ENCODE measurements at places on chromosomes 6 and 20.

- no peak for DNase-seq
Measured at GRCh38 chr6:106411643-106412200, 51.2 kb downstream of the CRYBG1 start.

GRCh38 chr20:14126856-14127255 lies 131.5 kb downstream of the MACROD2 start:
- DNase-seq, result no peak

DNA sequence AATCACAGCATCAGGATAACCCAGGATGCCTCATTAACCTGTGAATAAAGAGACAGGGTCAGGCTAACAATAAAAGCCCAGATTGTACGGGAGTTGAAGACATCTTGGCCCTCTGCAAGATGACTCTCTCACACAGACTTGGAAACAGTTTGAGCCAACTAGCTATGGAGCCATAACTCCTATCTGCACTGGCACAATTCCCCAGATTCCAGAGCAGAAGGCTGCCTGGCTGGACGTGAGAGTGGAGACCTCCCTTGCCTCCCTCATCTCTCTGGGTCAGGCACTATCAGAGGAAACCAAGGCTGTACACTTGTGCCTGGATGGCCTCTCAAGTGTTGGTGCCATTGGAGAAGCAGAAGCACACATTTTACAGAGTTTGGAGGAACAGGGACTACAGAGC lies 312.6 kb downstream of the THBS2 start:
- DNase-seq, result no peak

GRCh38 chr20:57594092-57594951 lies 25.9 kb downstream of the ZBP1 start:
- peak; percentile 41 for DNase-seq

DNA sequence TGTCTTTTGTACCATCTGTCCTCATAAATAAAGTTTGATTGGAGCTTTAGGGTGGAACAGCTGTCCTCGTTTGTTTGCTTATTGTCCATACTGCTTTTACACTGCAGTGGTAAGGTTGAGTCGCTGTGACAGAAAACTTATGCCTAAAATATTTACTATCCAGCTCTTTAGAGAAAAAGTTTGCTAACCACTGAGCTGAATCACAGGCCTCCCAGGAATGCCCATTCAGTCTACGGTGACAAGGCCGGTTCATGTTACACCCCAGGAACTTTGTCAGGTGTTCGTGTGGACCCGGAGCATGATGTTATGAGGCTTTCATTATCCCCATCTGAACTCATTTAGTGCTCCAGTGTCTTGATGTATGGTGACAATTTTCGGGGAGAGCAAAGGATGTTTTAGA lies 401.1 kb downstream of the SAMD5 start:
- no peak for DNase-seq

GRCh38 chr6:121698617-121699016 lies 263.2 kb downstream of the GJA1 start:
- no peak for DNase-seq

DNA sequence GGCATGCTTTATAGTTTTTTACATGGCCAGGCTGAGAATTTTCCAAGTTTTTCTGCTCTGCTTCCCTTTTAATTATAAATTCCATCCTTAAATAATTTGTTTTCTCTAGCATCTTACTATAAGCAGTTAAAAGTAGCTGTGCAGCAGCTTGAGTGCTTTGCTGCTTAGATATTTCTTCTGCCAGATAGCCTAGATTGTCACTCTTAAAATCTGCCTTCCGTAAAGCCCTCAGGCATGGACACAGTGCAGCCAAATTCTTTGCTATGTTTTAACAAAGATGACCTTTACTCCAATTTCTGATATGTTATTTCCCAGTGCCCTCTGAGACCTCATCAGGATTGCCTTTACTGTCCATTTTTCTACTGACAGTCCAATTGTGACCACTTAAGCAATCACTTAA lies 92.6 kb upstream of the SGK1 start:
- no peak for DNase-seq

DNA sequence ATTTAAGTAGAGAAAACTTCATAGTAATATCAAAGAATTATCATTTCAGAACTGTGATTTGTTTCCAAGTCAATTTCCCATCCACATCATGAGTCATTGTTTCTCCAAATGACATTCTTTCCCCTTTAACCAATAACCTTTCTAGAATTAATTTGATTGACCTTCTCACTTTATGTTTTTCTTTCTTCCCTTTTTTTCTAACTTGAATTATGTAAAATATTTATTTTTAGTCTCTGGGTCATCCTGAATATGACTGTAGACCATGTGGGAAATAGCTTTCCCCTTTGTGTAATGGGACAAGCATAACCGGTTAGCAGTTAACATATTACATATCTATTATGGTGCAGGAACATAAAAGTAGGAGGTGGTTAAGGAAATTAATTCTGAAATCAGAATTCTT lies 291.1 kb downstream of the GJA1 start:
- no peak for DNase-seq

DNA sequence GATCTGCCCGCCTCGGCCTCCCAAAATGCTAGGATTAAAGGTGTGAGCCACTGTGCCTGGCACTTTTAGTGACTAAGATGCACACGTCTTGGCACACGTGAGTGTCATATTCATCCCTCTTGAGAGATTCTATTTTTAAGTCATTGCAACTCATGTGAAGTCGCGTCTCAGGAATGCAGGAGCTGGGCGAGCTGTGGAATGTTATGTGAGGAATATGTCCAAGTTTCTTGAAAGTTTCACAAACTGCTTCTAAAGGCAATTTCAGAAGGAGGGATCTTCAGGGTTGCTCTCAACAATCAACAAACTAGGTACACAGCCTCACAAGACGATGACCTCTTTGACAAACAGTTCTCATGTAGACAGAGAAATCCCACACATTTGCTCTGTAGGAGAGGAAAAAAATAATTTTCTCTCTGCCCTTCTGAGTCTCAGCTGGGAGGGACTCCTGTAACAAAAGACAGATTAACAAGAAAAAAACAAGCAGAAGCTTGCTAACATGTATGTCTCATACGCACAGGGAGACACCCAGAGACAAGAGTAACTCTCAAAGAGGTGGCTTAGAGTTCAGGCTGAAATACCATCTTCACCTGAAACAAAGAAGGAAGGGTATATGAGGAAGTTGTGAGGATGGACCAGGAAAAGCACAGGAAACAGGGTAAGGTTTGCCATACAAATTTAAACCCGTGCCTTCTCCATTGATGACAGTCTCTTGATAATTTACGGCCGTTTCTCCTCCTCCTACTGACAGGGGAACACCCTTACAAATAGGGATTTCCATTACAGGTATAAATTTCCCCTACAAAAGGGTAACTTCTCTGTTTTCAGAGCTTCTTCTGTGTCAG lies 45.3 kb upstream of the FAM50B start:
- DNase-seq, result no peak

- no peak for DNase-seq
Measured at GRCh38 chr6:18171871-18172270, 16.6 kb downstream of the KDM1B start.

DNA sequence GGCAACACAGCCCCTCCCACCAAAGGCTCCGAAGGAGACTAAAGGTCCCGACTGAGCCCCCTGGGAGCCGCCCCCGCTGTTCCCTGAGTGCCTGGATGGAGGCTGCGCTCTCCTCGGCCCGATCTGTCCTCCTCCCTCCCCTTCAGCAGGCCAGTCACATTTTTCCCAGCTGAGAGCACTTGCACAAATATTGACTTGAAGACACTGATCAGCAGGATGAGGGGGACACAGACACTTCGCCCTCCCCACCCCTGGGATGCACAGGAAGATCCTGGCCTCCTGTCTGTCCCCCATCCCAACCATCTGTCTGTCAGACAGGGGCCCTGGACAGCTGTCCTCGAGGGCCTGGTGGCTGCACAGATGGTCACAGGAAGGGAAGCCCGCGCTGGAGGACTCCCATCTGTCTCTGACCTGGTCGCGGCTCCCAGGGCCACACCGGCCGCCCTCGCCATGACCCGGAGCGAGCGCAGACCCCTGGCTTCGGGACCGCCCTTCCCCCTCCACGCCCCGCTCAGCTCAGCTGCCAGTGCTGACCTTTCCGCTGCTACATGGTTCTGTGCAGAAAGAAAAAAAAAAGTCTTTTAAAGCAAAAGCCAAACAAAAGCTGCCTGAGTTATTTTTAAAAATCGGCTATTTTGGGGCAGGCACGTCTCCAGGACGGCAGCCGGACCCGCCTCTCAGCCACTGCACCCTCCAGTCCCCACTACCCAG lies 11.1 kb downstream of the LAMA5 start:
- no peak for DNase-seq

- no peak for DNase-seq
Measured at GRCh38 chr20:59813948-59814839, 119.2 kb downstream of the SYCP2 start.

DNA sequence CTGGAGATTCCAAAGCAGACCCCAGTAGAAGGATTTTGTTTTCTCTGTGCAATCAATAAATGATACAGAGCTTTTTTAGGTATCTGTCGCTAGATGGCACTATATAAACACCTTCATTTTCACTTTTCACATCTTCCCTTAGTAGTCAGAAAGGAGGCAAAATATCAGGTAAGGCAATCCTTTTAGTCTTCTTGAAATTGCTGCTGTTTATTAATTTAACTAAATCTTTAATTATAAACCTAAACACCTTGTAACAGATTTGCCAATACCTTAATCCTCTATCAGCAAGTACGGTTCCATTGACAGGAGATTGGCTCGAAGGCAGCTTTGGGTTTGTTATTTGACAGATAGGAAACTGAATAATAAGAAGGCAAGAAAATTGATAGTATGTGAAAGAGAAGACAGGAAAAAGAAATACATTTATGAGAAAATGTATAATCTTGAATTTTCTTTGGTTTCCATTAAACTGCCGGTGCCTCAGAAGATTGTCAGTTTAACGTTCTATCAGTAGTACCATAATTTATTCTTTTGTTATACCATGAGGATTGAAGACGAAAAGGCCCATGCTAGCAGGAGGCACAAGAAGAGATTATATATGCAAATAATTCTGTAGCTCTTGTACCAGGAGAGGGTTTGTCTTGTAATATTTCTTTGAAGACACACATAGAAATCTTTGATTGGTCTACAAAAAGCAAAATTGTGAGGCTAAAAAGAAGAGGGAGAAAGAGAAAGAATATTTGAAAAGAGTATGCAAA lies 23.5 kb upstream of the IBTK start:
- DNase-seq, result no peak

Data from activated CD8-positive, alpha-beta memory T cell treated with anti-CD3 and anti-CD28 coated beads for 1 hour (primary cell).